ENCODE measurements at places on chromosomes 7 and 10.
A peak's percentile ranks its signal among the peaks of the same experiment; 100 is the strongest.

- no peak for DNase-seq
Observed at GRCh38 chr10:70328967-70329366, 45.2 kb upstream of the NPFFR1 start.

DNA sequence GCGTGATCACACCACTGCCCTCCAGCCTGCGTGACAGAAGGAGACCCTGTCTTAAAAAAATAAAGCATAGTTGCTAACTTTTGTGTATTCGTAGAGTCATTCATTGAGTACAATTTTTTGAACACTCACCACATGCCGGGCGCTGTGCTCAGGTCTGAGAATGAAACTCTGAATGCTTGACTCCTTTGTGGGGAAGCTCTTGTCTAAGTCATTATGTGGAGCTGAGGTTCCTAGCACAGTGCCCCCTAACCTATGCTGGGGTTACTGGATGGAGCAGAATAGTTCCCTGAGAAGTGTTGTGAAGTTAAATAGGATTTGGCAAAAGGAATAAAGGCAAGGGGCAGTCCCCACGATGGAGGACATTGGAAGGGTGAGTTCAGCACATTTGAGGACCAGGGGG lies 123.3 kb downstream of the CELF2 start:
- DNase-seq = no peak

DNA sequence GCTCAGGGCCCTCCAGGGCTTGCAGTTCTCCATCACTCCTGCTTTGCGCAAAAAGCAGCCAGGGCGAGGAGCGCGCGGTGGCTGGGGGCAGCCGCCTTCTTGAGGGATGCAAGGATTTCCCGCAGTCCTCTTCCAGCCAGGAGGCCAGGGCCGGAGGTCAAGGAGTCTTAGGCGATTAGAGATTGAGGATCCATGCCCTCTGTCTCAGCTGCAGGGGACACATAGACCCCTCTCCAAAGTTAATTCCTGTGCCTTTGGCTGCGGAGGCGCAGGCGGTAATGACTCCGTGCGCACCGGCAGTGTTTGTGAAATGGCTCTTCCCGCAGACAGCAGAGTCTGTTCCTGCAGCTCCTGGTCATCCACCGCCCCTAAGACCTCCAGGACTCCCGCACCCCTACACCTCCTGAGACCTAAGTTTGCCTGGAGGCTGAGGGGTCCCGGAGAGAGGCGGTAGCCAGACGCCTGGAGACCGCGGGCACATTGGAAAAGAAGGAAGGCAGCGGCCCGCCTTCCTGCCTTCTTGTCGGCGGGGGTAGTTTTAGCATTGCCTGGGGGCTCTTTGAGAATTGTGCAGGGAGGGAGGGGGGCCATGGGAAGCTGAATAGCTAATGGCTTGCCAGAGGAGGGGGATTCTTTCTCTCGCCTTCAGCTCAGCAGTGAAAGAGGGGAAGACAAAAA lies 3.3 kb upstream of the NEUROG3 start:
- peak; percentile 13 for DNase-seq

DNA sequence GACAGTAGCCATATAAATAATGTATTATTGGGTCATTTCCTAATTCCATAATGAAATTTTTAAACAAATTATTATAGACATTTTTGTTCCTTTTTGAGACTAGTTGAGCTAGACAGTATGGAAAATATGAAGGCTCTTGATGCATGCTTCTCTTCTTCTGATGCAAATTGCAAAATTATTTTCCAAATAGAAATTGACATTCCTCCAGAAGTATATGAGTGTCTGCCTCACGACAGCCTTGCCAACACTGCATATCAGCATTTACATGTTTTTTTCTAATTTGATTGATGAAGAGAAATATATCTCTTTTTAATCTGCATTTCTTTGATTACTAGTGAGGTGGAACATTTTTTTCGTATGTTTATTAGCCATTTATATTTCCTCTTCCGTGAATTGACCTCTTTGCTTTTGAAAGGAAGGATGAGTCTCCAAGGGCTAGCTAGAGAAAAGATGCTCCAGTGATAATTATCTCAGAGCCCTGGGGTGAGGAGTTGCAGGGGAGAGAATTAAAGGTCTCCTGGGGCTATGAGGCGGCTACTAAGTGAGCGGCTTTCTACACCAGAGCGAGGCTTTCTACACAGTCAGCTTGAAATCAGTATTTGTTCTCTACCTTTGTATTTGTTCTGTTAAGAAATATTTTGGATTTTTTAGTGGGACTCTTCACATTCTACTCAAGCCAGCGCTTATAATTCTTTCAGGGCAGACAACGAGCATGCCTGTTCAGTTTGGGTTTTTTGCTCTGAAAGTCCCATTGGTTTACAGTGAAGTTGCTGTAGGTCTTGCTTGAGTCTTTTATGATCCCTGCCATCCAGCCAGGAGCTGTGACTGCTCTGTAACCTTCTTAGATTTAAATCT lies 712.2 kb upstream of the GALNT17 start:
- no peak for DNase-seq

DNA sequence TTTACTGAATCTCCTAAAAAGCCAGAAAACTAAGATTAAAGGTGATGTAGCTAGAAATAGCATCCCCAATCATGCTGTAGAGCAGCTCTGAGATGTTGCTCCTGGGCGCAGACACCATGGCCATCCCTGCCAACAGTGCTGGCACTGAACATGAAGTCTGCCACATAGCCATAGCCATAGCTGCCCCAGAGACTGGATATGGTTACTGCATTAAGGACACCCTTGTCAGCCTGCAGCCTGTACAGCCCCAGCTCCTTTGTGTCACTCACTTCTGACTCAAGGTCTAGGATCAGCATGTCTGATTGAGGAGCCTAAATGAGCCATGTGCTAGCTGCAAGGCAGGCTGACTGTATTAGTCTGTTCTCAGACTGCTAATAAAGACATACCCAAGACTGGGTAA lies 284.6 kb downstream of the RPS24 start:
- DNase-seq = no peak

DNA sequence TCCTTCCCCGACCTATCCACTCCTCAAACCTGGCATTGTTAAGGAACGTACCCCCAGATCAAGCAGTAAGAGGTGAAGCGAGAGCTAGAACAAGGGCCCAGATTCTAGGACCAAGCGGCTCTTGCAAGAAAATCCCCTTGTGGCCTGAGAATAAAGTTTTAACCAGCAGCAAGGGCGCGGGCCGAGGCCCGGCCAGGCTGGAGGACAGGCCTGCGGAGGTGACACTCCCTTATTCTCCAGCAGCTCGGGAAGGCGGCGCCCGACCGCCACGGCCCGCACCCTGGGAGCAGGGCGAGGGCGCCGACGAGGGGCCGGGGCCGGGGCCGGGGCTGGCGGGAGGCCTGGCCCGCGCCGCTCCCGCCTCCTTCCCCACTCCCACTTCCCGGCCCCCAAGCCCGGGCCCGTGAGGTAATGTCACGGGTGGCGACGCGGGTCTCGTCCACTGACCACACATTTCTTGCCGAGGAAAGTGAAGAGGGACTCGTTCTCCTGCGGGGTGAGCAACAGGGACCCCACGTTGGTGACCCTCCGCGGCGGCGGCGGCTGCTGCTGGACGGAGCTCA lies 551 bp downstream of the WASL start:
- DNase-seq = peak; percentile 47

DNA sequence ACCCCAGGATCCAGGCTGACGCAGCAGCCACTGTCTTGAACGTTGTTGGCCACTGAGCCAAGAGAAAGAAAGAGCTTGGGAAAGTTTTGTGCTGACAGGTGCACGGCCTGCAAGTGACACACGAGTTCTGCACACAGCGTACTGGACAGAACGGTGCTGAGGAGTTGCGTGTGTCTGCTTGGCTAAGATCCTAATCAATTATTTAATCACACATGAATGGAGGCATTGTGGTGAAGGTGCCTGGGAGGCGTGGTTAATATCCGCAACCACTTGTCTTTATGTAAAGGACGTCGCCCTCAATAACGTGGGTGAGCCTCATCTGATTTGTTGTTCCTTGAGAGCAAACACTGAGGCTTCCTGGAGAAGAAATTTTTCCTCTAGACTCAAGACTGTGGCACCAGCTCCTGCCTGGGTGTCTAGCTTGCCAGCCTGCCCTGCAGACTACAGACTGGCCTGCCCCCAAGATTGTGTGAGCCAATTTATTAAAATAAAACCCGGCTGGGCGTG lies 16.6 kb upstream of the GNA12 start:
- DNase-seq = no peak

GRCh38 chr10:132344386-132344785 lies 12.4 kb downstream of the LRRC27 start:
- DNase-seq = no peak

Measured in choroid plexus epithelial cell (primary cell).